RCC 7860 (cell line): ENCODE measurements at places on chromosomes 3 and 15.

DNA sequence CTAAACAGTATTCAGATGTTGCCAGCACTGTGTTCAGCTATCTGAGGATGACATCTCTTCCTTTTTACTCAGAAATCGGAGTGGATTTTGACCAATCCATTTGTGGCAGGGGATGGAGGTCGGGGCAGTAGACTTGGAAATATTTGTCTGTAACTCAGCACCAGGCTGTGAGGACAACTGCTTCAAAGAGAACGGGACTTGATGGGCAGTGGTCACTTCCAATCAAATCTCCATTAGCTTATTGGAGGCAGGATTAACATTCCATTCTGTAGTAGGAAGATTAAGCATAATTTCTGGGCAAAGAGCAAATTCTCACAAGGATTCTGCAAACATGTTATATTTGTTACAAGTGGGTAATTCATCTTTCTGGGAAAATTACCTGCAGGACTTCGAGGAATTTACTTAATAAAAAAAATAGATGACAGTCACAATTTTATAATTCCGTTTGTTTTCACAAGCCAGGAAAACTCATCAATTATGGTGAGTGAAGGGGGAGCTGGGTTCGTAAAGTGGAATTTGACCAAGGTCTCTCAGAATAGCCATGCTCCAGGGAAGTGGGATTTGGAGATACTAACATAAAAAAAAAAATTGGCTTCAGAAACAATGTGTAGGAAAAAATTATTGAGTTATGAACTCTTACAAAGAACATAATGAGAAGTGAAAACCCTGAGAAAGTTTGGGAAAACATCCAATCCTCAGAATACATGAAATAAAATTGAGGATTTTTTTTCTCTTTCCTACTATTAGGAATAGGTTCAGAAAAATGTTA is 18.1 kb downstream of the CRABP1 start:
- no peak for DNase-seq

- no peak for DNase-seq
These were observed 175.9 kb downstream of the CNTN4 start for GRCh38 chr3:2274526-2274925.

GRCh38 chr3:62587579-62588031 is 214.3 kb upstream of the FEZF2 start:
- DNase-seq = peak; percentile 82

GRCh38 chr3:101803173-101803782 is 24.3 kb downstream of the NXPE3 start:
- peak; percentile 67 for DNase-seq

DNA sequence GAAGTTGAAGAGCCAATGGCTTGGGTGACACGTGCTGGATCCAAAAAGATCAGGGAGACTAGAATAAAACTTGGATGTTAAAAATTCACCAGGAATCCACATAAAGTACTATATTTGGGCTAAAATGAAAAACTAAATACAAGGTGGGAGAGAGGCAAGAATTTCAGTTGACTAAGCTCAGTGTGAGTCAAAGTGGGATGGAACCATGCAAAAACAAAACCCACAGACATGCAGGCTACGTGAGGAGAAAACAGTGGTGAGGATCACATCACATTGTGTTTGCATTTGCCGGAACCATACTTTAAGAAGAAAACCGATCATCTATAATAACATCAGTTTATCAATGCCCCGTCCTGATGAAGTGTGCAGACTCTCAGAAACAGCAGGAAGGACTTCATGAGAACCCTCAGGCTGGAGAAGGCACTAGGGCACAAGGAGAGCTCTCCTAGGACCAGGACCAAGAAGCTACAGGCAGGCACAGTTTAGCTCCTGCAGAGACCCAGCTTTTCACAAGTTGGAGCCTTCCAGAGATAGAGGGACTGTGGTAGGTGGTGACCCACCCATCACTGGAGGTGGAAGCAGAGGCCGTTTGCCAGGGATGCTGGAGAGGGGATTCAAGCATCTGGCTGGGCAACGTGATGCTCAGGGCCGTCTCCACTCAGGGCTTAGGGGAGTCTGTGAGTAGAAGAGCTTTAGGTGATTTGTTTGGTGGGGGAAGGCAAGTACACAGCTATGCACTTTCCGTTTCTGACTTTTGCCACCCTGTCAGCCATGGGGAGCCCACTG is 29.0 kb upstream of the NR2E3 start:
- DNase-seq = peak; percentile 34

GRCh38 chr3:15043408-15044171 is 21.5 kb downstream of the MRPS25 start:
- no peak for DNase-seq

- no peak for DNase-seq
These were observed 410.1 kb upstream of the DPH6 start for GRCh38 chr15:35956056-35956455.

DNA sequence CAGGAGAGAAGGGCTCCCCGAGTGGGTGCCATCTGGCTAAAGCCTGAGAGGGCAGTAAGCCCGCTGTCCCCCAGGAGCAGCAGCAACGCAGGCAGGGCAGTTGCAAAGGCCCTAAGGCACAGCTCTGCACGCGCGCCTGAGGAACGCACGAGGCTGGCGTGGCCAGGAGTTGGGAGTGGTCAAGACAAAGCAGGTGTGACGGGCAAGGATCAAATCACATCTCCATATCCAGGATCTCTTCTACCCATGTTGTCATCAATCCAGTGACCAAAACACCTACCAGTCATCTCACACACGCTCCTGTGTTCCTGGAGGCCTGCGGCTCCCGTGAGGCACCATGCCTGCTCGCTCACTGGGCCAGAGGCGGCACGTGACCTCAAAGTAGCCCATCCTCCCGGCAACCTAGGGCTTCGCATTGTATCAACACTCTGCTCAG is 59.5 kb downstream of the ERC2 start:
- no peak for DNase-seq
